AG20443 (cell line): ENCODE measurements at places on chromosomes 6 and 20.
A peak's percentile ranks its signal among the peaks of the same experiment; 100 is the strongest.

- peak; percentile 38 for DNase-seq
Measured at GRCh38 chr6:117399924-117400323, 25.8 kb downstream of the ROS1 start.

DNA sequence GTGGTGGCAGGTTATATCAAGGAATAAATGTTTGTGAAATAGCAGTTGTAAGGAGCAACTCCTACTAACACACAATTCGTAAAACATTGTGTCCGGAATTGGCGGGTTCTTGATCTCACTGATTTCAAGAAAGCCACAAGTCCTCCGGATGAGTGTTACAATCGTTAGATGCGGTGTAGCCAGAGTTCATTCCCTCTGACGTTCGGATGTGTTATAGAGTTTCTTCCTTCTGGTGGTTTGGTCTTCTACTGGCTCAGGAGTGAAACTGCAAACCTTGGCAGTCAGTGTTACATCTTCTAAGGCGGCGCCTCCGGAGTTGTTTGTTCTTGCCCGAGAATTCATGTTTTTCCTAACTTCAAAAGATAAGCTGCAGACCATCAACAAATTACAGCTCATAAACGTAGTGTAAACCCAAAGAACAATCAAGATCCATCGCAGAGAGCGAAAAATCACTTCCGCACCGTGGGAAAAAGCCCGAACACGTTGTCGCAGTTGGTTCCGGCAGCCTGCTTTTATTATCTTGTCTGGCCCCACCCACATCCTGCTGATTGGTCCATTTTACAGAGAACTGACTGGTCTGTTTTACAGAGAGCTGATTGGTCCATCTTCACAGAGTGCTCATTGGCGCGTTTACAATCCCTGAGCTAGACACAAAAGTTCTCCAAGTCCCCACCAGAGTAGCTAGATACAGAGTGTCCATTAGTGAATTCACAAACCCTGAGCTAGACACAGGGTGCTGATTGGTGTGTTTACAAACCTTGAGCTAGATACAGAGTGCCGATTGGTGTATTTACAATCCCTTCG is 58.2 kb downstream of the TRIM27 start:
- DNase-seq: no peak

GRCh38 chr6:168865-169455 is 123.3 kb upstream of the DUSP22 start:
- peak; percentile 53 for DNase-seq

DNA sequence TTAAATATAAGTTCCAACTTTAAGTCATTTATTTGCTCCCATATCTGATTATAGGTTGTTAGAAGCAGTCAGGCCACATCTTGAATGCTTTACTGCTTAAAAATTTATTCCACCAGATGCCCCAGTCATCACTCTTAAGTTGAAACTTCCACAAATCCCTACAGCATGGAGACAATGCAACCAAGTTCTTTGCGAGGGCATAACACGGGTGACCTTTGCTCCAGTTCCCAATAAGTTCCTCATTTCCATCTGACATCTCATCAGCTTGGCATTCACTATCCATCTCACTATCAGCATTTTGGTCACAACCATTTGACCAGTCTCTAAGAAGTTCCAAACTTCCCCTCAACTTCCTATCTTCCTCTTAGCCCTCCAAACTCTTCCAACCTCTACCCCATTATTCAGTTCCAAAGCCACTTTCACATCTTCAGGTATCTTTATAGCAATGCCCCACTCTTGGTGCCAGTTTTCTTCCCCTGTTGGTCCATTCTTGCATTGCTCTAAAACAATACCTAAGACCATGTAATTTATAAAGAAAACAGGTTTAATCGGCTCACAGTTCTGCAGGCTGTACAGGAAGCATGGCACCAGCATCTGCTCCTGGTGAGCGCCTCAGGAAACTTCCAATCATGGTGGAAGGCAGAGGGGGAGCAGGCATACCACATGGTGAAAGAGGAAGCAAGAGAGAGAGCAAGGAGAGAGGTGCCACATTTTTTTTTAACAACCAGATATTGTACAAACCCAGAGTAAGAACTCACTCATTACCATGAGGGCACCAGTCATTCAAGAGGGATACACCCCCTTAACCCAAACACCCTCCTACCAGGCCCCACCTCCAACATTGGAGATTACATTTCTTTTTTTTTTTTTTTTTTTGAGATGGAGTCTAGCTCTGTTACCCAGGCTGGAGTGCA is 15.9 kb upstream of the ITPR3 start:
- no peak for DNase-seq

DNA sequence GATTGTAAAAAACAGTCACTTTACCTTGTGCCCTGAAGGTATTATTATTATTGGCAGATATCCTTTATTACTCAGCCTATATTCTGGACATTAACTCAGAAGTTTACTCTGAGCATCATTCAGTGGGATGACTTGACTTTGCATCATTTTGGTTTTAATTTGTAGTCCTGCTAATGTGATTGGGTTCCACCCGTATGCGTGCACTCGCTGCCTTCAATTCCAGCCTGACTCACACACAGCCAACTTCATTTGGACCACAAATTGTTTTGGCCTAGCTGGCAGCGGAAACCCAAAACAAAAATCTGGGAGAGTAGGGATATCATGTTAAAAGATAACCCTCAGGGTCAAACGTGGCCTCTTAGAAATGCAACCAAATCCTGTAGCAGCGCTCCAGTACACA is 704.4 kb upstream of the SLC35B3 start:
- peak; percentile 79 for DNase-seq

GRCh38 chr6:39341937-39342336 is 19.4 kb upstream of the KCNK16 start:
- no peak for DNase-seq

GRCh38 chr20:51182571-51182970 is 159.7 kb upstream of the KCNG1 start:
- DNase-seq: no peak

DNA sequence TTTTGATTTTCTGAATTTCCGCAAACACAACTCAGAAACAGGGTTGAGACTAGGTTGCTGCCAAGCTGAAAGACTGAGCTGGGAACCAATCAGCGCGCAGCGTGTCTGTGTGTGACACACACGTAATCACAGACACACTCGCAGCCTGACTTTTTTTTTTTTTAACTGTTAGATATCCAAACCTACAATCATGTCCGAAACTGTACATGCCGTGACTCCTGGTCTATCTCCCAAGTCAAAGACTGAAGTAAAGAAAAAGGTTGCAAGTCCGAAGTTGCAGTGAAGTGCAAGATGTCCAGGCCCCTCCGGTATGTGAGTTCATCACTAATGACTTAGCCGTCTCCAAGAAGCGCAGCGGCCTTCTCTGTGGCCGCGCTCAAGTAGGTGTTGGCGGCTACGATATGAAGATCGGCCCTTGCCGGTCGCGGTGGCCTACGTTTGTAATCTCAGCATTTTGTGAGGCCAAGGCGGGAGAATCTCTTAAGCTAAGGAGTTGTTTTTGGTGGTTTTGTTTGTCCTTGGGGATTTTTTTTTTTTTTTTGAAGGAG is 108.2 kb downstream of the HFE start:
- peak; percentile 85 for DNase-seq
